ENCODE measurements at places on chromosomes 5 and 9.

DNA sequence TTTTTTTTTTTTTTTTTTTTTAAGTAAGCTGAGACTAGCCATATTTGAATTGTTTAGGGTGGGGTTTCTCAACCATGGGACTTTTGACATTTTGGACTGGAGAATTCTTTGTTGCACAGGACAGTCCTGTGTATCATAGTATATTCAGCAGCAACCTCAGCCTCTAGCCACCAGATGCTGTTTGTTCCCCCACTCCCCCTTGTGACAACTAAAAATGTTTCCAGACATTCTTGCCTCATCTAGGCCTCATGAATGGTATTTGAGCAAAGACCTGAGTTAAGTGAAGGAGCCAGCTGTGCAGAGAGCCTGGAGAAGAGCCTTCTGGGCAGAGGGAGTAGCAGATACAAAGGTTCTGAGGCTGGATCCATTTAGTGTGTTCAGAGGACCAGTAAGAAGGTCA is 155.9 kb downstream of the SGCD start:
- DNase-seq: no peak

DNA sequence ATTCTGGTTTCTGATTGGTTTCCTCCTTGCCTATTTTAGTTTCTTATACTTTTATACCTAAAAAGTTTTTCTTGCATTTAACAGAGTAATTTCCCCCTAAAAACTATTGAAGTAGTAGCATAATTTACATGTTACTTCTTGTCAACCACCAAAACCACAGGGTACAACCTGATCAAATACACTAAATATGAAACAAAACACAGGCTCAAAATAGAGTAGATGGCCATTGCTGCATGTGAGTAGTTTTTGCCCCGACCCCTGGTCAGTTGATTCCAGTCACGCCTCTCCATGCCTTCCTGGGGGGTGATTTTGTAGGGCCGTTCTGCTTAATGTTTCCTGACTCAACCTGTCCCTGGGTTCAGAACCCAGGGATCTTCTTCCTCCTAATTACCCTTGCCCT is 101.8 kb downstream of the TLE4 start:
- DNase-seq: no peak

DNA sequence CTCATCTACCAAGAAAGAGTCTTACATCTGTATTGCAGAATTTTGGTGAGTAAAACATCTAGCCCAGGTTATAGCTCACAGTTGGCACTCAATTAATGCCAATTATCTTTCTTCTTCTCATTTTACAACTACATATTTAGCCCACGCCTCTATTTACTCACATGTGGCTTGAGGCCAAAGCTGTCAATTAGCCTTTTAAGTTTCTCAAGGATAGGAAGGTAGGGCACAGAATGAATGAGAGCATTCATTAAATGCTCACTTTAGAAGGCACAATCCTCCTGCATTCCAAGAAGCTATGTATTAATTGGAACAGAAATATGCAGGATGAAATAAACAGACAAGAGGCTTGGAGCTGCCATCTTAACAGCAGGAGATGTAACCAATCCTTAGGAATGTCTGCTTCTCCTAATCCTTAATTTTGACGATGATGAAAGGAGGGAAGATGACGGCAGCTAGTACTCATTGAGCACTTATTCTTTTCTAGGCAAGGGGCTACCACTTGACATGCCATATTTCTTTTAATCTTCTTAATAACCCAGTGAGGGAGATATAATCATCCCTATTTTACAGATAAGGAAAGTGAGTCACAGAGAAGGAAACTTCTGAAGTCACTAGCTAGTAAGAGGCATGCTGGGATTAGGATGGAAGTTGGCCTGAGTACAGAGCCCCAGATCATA is 30.8 kb upstream of the PANK3 start:
- DNase-seq: no peak

DNA sequence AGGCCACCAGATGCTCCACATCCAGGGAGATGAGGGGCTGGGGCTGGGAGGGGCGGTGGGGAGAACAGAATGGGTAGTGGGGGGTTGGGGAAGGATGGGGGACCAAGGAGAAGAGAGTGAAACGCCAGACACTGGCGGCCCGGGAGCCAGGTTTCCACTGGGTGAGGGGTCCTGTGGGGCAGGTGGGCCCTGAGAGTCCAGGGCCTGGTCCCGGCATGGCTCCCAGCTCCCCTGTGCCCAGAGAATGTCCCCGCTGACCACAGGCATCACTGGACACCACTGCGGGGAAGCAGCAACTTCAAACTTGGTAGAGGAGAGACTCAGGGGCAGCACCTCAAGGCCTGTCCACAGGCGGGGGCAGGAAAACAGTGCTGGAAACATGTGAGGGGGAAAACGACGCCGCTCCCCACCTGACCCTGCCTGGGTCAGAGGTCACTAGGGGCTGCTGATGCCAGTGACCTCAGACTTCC is 13.2 kb downstream of the NINJ1 start:
- DNase-seq: no peak

GRCh38 chr9:74415995-74416394 is 81.1 kb upstream of the RORB start:
- DNase-seq: no peak

DNA sequence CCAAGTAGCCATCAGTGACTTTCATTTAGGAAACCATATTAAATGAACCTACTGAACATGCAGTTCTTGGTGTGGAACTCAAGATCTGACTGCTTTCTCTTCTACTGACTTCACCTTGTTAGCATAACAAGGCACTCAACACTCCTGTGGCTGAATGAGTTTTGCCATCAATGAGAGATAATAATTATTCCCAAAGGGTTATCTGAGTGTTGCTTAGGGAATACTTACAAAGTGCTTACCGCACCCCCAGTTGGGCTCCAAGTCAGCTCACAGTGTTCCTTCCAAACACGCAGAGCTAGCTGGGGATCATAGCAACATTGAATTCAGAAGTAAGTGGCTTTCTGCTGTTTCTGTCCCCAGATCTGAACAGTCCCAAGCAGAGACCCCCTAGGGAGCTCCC is 182.9 kb downstream of the SREK1 start:
- no peak for DNase-seq

- DNase-seq: no peak
Measured at GRCh38 chr9:76159293-76159926, 234.8 kb downstream of the RFK start.

DNA sequence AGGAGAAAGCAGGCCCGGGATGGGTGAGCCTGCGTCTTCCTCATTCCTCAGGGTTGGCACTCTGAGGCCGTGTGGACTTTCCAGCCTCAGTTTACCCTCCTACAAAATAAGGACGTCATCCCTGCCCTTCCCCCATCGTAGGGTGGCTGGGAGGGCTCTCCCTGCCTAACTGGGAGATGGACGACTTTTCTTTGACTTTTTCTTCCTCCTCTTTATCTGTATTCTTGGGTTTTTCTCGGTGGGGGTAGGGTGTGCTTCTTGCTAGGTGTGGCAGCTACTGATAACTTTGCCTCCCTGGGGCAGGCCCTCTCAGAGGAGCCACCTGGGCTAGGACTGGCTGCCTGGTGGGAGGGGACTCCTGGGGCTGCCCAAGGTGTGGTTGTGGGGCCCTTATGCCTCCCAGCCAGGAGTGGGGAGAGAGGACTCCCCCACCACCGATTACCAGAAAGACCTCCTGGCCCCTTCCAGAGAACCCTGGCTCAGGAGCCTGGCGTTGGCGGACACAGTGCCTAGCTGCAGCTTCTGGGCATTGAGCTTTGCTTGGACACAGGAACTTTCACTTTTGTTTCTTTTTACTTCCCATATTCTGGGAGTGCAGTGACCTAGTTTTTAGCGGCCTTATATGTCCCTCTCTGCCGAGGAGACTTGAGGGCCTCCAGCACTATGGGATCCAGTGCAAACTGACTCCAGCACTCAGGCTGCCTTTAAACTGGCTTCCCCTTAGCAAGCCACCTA is 6.1 kb downstream of the GLIPR2 start:
- DNase-seq: no peak

DNA sequence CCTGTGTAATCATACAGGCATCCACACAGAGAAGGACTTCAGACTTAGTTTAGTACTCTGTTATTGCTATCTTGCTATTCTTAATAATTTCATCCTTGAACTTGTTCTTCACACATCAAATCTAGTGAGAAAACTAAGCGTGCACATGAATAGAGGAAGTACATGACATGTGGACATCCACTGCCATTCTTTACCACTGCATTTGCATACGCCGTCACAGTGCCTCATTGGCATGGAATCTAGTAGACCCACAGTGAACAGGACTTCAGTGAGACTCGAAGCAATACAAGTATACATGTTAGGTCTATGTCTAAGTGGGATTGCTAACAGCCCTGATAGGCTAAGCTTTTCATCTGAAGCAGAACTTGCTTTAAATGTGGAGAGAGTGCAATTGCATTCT is 592.1 kb downstream of the TLE4 start:
- DNase-seq: no peak

DNA sequence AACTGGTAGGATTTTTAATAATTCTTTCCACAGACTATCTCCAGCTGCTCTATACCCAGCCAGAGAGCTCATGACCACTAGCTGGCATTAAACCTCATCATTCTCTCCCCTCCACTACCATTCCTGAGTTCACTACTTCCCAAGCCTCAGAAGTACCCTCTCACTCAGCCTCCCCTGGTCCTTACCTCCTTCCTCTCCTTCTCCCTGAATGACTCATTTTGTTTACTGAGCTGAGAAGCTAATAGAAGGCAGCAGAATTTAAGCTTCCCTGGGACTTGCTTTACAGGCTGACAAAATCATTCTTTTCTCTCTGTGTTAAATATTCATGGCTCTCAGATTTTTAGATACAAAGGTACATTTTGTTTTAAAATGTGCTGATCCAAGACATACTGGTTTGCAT is 305.4 kb downstream of the TLR4 start:
- no peak for DNase-seq

DNA sequence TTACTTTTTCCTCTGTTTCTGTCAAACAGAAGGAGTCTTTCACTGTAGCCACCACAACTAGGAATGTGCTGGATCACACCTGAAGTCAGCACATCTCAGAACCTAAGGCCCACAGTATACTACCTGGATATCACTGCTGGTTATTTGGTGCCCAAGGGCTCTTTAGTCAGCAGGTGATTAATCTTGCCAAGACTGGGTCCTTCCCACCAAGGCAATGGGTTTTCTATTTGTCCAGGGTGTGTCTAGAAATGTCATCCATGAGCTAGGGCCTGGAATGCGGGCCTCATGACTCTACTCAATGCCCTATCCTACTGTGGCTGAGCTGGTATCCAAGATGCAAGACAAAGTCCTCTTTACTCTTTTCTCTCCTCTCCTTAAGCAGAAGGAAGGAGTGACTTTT is 9.8 kb upstream of the PCDHAC1 start:
- DNase-seq: no peak

GRCh38 chr5:149407323-149408251 is 28.5 kb upstream of the IL17B start:
- DNase-seq: no peak

DNA sequence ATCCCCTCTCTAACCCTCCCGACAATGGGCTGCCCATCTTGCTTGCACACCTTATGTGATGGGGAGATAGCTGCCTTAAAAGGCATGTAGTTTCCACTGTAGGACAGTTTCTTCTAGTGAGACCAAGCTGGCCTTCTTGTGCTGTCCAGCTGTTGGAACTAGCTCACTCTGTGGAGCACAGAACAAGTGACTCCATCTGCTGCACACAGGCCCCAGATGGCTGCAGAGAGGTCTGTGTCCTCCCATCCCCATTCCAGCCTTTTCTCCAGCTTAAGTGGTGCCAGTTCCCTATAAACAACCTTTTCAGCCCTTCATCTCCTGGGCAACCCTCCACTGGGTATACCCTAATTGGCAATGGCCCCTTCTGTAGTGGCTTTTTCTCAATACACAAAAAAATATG is 18.7 kb upstream of the PSD2 start:
- DNase-seq: no peak

GRCh38 chr9:135705376-135705775 is 3.4 kb downstream of the KCNT1 start:
- DNase-seq: no peak

DNA sequence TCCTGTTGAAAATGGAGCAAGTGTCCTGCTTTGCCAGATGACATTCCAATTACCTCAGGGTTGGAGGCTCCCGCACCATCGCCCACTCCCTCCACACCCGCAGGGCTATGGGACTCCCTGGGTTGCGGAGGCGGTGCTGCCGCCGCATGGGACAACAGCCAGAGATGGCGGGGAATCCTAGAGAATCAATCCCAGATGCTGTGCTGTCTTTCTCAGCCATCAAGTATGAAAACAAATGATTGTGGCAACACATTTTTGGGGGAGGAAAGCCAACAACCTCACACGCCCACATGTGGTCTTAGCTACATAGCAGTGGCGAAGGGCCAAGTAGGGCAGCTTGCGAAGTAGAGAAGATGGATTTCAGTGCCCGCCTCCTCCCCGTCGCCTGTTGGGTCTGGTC is 46.7 kb downstream of the IL31RA start:
- peak; percentile 62 for DNase-seq

DNA sequence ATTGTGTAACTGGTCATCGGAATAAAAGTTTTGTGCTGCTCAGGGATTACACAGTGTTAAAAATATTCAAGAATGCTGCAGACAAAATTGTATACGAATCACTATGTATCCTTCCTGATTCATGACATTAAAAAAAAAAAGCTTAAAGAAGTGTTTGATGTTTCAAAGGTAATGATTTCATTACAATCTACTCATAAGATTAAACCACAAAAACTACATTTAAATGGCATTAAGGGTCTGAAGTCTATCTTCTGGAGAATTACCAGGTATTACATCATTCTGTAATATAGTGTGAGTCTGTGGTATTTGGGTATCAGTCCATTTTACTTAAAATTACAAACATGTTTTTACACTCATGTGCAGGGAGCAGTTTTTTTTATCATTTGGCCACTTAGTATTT is 324.4 kb downstream of the NDUFS4 start:
- peak; percentile 24 for DNase-seq

DNA sequence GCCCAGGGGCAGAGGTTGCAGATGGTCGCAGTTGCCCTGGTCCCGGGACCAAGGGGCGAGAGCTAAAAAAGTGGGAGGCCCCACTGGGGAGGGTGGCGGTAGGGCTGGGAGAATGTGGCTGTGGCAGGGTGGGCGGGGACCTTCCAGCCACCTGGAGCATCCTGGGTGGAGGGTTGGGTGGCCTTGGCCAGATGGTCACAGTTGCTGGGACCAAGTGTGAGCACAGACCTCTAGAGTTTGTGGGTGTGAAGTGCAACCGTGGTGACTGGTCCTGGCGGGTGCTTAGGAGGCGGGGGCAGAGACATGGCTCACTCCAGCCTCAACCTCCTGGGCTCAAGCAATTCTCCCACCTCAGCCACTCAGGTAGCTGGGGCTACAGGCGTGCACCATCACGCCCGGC is 5.7 kb upstream of the TRAF2 start:
- DNase-seq: no peak

DNA sequence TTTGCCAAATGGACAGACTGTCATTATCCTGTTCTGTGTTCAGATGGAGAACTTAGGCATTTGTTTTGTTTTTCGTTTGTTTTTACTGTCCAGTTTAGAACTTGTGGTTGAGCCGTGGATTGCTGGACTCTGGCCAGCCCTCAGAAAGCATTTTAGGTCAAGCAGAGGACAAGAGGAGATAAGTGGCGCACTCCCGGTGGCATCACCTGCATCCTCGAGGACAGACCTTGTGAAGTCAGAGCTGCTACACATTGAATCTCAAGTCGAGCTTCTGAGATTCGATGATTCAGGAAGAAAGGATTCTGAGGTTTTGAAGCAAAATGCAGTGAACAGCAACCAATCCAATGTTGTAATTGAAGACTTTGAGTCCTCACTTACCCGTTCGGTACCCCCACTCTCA is 8.9 kb downstream of the MTRR start:
- DNase-seq: peak; percentile 43

GRCh38 chr5:176420972-176421544 is 4.7 kb upstream of the CLTB start:
- DNase-seq: no peak

- DNase-seq: peak; percentile 94
Measured at GRCh38 chr5:157390551-157391297, 69.3 kb upstream of the NIPAL4 start.
